ENCODE measurements at places on chromosomes 2 and 18.

DNA sequence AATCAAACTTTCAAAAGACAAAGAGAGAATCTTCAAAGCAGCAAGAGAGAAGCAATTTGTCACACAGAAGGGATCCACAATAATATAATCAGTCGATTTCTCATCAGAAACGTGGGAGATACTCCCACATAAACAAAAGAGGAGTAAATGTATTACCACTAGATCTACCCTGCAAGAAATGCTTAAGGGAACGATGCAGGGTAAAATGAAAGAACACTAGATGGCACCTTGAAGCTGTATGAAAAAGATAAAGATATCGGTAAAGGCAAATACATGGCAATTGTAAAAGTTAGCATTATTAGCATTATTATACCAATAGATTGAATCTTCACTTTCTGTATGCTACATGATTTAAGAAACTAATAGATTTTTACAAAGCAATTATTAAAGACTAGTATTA, 677.0 kb downstream of the SUCLG1 start:
- no peak for DNase-seq

DNA sequence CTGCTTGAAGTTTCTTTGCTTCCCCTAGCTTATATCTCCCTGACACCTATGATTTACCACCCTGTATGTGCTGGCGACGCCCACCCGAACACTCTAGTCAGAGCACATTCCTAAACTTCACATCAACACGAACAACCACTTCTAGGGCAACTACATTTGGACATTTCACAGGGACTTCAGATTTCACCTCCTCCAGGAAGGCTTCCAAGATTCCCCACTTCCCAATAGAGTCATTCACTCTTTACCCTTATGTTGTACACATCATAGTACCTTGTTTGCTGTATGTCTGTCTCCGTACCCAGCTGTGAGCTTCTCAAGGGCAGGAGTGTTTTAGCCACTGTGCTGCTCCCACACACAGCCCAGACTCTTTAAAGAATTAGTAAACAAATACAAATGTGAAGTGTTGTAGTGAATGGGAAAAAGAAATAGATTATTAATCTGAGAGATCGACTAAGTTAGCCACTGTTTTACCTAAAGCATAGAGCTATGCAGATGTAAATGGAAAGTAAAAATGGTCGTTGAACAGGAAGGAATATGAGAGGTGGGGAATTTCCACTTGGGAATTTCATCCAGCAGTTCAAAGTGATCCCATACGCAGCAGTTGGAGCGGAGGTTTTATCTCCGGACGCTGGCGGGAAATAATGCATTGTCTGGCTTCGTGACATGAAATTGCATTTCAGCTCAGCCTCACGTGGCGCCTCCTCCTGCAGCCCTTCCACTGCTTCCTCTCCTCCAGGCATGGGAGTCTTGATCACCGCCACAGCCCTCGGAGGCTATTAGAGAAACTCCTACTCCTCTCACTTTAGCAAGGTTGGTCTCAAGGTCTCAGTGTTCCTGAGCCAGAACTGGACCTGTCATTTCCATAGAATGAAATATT, 233.4 kb upstream of the COPS8 start:
- no peak for DNase-seq

GRCh38 chr18:33805592-33805991, 227.6 kb downstream of the ASXL3 start:
- DNase-seq: no peak

DNA sequence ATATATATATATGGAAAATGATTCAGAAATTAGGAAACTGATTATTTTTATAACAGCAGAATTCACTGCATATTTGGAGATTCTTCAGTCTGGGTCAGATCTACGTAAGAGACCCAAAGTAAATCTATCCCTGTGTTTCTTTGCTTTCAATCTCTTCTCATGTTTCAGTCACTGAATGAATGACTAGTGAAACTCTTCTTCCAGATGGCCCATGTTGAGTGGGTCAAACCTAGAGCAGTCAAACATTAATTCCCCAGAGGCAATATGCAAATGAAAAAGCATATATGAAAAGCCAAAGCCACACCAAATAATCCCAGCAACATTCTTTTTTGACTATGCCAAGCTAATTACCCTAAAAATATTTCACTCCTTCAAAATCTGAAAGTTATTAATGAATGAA, 317.3 kb downstream of the RBM43 start:
- no peak for DNase-seq

DNA sequence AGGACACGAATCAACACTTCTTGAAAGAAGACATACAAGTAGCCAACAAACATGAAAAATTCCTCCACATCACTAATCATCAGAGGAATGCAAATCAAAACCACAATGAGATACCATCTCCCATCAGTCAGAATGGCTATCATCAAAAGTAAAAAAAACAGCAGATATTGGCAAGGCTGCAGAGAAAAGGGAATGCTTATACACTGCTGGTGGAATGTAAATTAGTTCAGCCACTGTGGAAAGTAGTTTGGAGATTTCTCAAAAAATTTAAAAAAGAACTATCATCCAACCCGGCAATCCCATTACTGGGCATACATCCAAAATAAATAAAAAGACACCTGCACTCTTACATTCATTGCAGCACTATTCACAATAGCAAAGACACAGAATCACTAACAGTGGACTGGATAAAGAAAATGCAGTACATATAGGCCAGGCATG, 78.7 kb downstream of the GRB14 start:
- no peak for DNase-seq

- no peak for DNase-seq
These were observed 221.6 kb downstream of the NCKAP5 start for GRCh38 chr2:133346654-133347053.
